ENCODE measurements at places on chromosomes 7 and 10. TPM values are rescaled to one million over a fixed set of nuclear protein-coding genes. Genes with fewer than 3 reads are reported as not detected.

The BMPR1A gene
- total RNA-seq = 22.0 TPM

The ZNF425 gene
- total RNA-seq = 1.4 TPM

The TRIL gene
- total RNA-seq = not detected

The C7orf57 gene
- 0.32 TPM for total RNA-seq

The HOXA10 gene
- 6.9 TPM for total RNA-seq

The TMEM196 gene
- not detected for total RNA-seq

The AQP1 gene
- total RNA-seq = 0.45 TPM

The AGBL3 gene
- total RNA-seq = 1.4 TPM

The SCART1 gene
- 0.10 TPM for total RNA-seq

The SPDYE9 gene
- total RNA-seq = not detected

The PDZD7 gene
- 1.1 TPM for total RNA-seq

The PGAM2 gene
- total RNA-seq = not detected

The KLF6 gene
- total RNA-seq = 123 TPM

The ADRA2A gene
- total RNA-seq = 0.20 TPM

The TMEM270 gene
- total RNA-seq = 0.17 TPM

The LIPK gene
- not detected for total RNA-seq

The LMOD2 gene
- not detected for total RNA-seq

The ERVW-1 gene
- total RNA-seq = not detected

The ZNF727 gene
- not detected for total RNA-seq

The FGF8 gene
- total RNA-seq = 0.08 TPM

The SLC13A1 gene
- total RNA-seq = not detected

The CPA1 gene
- total RNA-seq = not detected

The STAG3 gene
- 0.18 TPM for total RNA-seq

The JCAD gene
- 22.0 TPM for total RNA-seq

The PTPN20 gene
- total RNA-seq = 3.9 TPM

The EN2 gene
- 0.83 TPM for total RNA-seq

The GHRHR gene
- not detected for total RNA-seq

The UTF1 gene
- not detected for total RNA-seq

The MUC12 gene
- 20.3 TPM for total RNA-seq

The TPK1 gene
- total RNA-seq = 2.8 TPM

The OIT3 gene
- total RNA-seq = 0.06 TPM

The CCDC126 gene
- total RNA-seq = 4.0 TPM

The POLR2J gene
- total RNA-seq = 105 TPM

The LLCFC1 gene
- total RNA-seq = not detected

The CALY gene
- total RNA-seq = 0.74 TPM

The ANKRD61 gene
- 0.72 TPM for total RNA-seq

The RARRES2 gene
- not detected for total RNA-seq

The PDCD4 gene
- 25.1 TPM for total RNA-seq

The CUX1 gene
- total RNA-seq = 47.8 TPM

The ABCB4 gene
- not detected for total RNA-seq

The GOT1 gene
- total RNA-seq = 38.1 TPM

Data from A549 treated with AZD2906 at 1 μM for 4 hours (cell line).